Cerebellar cortex (tissue), 1 donor: ENCODE measurements at places on chromosomes 13 and 19.

- no peak for DNase-seq
Observed at GRCh38 chr13:46478651-46479050, 74.3 kb upstream of the LRCH1 start.

DNA sequence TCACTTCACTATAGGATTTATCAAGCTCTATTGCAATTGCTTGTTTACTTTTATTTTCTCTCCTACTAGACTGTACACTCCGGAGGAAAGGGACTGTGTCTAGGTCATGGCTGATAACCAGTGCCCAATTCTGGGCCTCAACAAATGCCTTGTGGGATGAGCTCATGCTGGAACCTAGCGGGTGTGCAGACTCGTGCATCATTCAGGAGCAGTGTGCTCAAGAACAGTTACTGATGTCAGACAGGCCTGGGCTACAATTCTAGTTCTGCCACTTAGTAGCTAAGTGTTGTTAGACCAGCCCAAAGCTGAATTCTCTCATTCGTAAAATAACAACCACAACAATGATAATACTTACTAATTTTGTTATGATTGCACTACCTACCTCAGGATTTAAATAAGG, 95.4 kb downstream of the CYSLTR2 start:
- no peak for DNase-seq

DNA sequence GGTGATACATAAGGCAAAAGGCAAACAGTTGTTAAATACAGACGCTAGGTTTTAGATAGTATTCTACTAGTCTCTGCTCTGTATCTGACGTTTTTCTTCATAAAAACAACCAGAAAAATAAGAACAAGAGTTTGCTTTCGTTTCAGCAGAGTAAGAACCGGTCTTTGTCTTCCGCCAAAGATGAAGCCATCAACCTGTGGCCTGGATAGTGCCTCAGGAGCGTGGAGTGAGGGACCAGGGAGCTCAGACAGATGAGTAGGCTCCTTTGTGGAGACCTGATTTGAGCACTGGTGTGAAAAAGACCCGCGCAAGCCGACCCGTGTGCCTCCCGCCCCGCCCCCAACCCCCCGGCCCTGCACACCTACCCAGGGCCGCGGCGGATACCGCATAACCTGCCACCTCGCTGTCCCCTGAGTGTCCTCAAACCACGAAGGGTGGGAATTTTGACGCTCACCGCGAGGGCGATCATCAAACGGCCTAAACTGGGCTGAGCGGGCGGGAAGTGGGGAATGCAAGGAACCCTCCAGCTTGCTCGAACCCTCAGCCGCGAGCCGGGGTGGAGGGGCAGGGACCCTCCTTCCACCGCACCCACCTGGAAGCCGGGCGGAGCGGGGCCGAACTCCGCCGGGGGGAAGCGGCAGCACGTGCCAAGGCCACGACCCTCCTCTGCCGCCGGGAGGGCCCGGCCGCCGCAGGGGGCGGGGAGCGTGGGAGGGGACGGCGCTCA, 866 bp upstream of the LMO7 start:
- DNase-seq, result no peak

- no peak for DNase-seq
Observed at GRCh38 chr19:38317104-38317612, 1.4 kb upstream of the YIF1B start.

DNA sequence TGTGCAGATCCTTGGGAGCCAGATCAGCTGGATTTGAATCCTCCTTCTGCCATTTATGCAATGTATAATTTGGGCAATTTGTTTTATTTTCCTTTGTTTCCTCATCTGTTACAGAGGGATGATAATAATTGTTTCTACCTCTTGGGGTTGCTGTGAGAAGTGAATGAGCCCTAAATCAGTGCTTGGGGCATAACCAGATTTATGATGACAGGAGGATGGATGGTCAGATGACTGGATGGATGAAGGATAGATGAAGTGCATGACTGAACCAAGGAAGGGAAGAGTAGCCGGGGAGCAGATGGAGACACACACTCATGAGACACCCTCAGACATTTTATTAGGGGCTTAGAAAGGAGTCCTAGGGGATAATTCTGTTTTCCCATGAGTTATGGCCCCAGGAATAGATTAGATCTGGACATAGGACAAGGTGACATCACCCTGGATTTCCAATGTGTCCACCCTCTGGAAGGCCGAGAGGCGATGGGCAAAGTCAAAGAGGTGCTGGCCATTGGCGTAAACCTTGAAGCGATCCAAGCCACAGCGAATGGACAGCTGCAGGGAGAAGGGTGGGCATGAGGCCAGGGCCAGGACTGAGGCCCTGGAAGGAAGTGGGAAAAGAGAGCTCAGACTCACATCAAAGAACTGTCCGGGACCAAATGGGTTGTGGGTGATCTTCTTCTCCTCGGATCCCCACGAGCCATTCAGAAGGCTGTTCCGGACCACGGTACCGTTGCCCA, 11.2 kb downstream of the LGALS4 start:
- DNase-seq, result no peak

DNA sequence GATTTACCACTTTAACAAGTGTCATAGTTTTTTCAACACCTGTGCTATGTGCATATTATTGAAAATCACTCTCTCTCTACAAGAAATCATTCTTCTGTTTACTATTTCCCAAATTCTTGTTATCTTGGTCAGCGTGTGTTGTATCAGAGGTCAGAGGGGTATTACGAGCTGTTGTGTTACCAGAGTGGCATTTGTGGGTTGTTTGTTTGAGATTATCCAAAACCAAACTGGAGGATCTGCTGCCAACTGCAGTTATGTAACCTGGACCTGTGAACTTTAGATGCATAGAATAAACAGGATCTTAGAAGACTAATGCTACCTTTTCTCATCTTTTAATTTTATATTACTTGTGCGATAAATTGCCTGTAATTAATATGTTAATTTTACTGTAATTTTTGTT, 1751.4 kb upstream of the SPRY2 start:
- DNase-seq, result no peak

DNA sequence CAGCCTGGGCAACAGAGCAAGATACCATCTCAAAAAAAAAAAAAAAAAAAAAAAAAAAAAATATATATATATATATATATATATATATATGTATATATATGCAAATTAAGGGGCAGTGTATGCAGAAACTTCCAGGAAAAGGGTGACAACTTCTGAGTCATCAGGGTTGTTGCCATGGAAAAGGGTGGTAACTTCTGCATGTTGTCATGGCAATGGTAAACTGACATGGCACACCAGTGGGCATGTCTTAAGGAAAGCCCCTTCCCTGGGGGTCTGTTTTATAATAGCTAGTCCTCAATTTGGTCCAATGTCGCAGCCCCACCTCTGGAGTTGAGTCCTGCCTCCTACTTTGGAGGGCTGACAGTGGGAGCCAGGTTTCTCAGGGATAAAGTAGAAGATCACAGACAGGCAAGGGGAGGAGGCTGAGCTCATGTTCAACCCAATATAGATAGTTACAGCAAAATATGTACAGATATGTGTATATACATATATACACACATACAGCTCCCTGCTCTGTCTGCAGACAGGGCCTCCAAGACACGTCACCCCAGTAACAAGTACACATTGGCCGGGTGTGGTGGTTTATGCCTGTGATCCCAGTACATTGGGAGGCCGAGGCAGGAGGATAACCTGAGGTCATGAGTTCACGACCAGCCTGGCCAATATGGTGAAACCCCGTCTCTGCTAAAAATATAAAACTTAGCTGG, 7.2 kb upstream of the FCHO1 start:
- DNase-seq, result no peak

DNA sequence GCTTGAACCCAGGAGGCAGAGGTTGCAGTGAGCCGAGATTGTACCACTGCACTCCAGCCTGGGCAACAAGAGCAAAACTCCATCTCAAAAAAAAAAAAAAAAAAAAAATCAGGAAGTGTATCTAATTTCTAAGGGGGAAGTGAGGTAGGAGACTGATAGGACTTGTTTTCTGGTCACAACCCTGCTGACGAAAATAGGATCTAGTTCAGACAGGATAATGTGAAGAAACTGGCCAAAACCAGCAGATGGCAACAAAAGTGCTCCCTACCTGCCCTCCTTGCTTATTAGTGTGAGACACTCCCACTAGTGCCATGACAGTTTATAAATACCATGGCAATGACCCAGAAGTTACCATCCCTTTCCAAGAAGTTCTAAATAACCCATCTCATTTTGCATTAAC, 36.0 kb upstream of the KPNA3 start:
- no peak for DNase-seq

DNA sequence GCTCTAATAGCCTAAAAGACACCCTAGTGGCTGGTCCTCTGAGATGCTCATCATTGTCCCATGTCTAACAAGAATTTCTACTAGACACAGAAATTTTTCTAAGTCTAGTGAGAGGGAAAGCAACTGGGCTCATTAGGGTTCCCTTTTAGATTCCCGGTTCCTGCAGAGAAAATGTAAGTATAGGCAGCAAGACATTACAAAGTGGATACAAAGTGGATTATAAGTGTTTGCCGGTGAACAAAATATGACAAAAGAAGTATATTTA, 20.8 kb upstream of the TMTC4 start:
- no peak for DNase-seq

DNA sequence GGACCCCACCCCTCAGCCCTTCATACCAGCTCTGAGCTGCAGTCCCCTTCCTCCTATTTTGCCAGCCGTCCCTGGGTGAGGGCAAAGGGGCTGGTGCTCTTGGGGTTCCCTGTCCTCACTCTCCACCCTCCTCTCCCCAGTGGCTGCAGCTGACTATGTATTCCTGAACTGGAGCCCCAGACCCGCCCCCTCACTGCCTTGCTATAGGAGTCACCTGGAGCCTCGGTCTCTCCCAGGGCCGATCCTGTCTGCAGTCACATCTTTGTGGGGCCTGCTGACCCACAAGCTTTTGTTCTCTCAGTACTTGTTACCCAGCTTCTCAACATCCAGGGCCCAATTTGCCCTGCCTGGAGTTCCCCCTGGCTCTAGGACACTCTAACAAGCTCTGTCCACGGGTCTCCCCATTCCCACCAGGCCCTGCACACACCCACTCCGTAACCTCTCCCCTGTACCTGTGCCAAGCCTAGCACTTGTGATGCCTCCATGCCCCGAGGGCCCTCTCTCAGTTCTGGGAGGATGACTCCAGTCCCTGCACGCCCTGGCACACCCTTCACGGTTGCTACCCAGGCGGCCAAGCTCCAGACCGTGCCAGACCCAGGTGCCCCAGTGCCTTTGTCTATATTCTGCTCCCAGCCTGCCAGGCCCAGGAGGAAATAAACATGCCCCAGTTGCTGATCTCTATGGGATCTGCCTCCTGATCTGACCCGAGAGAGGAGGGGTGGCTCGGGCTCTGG, 2.4 kb downstream of the COX7A1 start:
- no peak for DNase-seq

GRCh38 chr13:27574661-27575060, 45.7 kb downstream of the LNX2 start:
- no peak for DNase-seq

- no peak for DNase-seq
Observed at GRCh38 chr13:49112782-49113525, 107.2 kb upstream of the MLNR start.

DNA sequence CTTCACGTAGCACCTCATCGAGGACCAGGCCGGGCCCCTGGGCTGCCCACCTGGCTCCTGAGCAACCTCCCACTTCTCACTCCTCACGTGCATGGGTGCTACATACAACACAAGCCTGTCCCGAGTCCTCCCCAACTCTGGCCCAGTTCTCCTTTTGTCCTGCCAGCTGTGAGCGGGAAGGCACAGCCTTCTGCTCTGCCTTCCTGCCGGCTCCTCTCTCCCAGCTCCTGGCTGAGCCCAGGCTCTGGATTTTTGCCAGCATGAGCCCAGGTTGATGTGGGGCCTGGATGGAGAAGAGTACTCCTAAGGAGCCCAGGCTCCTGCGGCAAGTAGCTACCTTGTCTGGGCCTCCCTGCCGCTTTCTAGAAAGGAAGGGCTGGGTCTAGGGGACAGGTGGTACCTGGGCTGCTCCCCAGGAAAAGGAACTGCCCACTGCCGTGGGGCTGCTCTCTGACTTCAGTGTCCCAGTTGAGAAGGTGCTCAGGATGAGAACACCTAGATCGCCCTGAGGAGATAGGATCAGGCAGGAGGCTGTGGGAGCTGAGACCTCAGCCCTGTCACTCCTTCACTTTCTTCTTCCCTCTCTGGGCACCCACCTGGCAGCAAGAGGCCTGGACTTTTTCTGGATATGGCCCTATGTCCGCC, 23.6 kb downstream of the LYL1 start:
- DNase-seq, result peak; percentile 73

GRCh38 chr13:90445179-90445578, 902.3 kb upstream of the MIR17HG start:
- peak; percentile 65 for DNase-seq

DNA sequence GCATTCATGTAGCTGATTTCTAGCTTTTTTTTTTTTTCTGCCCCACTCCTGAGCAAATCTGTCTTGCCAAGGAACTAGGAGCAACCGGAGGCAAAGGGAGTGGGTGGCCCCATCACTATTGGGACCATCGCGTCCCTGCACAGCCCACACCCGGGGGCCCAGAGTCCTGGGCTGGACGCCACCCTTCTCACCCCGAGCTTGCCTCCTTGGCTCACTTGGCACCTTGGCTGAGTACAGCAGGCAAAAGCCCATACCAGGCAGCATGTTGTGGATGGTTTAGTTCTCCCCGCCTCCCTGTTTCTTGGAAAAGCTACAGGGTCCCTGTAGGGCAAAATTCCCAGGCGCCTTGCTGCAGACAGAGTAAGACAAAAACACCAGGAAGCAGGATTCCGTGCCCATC, 13.7 kb downstream of the SMIM24 start:
- DNase-seq, result no peak

DNA sequence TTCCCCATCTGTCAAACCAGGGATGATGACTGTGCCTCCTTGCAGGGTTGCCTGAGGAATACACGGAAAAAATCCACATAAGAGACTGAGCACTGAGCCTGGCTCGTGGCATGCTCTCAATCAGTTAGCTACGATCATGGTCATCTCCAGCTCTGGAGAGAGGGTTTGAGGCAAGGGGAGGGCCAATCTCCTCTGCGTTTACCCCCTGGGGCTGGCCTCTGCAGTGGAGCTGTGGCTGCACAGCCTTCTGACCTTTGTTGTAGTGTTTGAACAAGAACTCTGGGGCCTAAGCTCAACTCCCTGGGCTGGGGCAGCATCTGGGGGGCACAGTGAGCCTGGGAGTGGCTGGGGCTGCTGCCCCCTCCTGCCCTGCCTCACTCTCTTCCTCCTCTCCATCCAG, 5.9 kb downstream of the LRRC4B start:
- DNase-seq, result no peak

DNA sequence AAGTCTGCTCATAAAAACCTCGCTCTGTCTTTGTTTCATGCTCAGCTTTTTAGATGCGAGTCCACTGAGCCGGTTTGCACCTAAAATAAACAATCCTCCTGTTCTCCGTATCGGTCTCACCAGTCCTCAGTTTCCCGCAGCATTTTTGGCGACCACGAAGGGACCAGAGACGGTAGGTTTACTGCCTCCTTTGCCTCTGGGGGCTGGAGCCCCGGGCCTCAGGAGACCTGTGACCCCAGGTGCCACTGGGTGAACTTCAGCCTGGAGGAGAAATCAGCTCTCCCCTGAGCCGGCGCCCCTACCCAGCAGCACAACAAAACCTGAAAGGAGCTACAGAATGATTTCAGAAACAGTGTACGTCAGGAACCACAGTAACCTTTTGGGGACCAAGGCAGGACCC, 8.1 kb downstream of the SIGLEC11 start:
- DNase-seq, result no peak
